ENCODE measurements at places on chromosomes 12 and 14.

DNA sequence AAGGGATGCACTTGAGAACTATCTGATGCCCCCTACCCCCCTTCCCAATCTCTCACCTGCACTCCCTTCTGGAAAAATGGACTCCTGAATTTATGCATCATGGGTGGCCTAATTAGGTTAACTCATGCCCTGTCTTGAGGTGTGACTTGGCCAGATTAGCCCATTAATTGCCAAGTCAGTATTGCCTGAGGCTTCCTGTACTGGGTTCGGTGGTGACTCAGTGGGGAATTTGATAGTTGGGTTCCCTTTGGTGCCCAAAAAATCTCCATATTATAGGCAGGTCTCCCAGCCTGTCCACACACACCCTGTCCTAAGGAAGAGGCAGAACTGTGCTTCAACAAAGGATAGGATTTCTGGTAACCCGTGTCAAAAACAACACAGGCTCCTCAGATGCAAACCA lies 146.1 kb downstream of the CHST11 start:
- DNase-seq = no peak

GRCh38 chr14:34362641-34363251 lies 99.3 kb downstream of the SPTSSA start:
- no peak for DNase-seq

GRCh38 chr12:114275932-114276785 lies 129.8 kb downstream of the TBX5 start:
- DNase-seq = no peak

DNA sequence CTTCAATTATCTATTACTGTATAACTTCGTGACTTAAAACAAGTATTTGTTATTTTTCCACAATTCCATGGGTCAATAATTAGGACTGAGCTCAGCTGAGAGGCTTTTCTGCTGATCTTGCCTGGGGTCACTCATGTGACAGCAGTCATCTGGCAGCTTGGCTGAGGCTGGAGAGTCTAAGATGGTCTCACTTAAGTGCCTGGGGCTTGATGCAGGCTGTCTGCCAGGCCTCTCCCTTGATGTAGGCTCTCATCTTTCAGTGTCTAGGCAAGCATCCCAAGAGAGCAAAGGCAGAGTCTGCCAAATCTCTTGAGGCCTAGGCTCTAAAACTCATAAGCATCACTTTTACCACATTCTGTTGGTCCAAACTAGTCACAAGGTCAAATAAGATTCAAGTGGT lies 93.2 kb downstream of the NKX2-1 start:
- no peak for DNase-seq

- peak; percentile 32 for DNase-seq
Measured at GRCh38 chr14:64707661-64708060, 3.4 kb downstream of the PLEKHG3 start.

- no peak for DNase-seq
Measured at GRCh38 chr12:96879301-96879700, 27.8 kb upstream of the NEDD1 start.

DNA sequence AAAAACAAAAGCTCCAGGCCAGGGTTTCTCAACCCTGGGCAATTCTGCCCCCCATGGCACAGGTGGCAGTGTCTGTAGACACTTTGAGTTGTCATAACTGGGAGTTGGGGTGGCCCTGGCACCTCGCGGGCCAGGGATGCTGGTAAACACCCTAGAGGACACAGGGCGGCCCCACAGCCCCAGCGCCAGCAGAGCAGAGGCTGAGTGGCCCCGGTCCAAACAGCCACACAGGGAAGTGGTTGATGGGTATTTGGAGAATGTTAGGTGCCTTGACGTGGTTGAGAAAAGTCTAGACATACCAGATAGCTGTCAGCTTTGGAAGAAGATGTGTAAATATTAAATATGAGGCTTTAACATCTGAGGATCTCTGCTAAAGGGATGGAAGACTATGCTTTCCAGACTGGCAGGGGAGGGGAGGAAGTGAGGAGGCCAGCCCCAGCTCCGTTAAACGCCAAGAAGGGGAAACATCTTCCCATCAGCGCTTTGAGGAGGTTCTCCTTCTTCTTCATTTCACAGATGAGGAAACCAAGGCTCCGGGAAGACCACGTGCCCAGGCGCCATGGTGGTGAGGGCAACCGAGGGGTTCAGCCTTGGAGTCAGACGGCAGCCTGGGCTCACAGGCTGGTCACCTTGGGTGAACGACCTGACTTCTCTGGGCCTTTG lies 103.7 kb downstream of the SCARB1 start:
- no peak for DNase-seq

GRCh38 chr14:67186172-67186768 lies 3.0 kb upstream of the GARIN2 start:
- DNase-seq = no peak

DNA sequence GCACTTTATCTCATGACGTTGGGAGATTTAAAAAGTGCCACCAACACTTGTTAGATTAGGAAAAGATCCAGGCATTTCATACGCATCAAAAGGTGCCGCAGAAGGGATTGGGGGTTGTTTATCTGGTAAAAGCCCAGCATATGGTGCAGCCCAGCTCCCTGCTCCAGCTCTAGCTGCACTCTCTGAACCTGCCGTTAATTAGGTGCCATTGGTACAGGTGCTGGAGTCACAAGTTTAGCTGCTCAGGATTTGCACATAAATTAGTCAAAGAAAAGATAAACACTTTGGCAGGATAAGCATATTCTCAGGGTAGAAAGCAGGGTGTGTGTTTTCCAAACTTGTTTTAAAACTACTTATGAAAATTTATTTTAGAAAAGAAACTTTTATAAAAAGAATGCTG lies 932.6 kb upstream of the TMEM132C start:
- no peak for DNase-seq
